ENCODE measurements at places on chromosomes 3 and 15.

GRCh38 chr3:136350132-136350531 is 100.0 kb downstream of the PCCB start:
- DNase-seq, result no peak

GRCh38 chr3:163347944-163348343 is 1730.4 kb downstream of the SI start:
- no peak for DNase-seq

- DNase-seq, result no peak
Observed at GRCh38 chr3:181687731-181688130, 24.0 kb upstream of the SOX2 start.

GRCh38 chr3:33037471-33037870 is 59.5 kb downstream of the GLB1 start:
- DNase-seq, result no peak

GRCh38 chr3:107212618-107213017 is 164.6 kb upstream of the CCDC54 start:
- DNase-seq, result no peak

GRCh38 chr3:139970526-139970925 is 35.5 kb downstream of the CLSTN2 start:
- DNase-seq, result no peak

GRCh38 chr3:56467801-56468183 is 475 bp downstream of the ERC2 start:
- DNase-seq, result no peak

GRCh38 chr3:194001-194400 is 2.6 kb upstream of the CHL1 start:
- DNase-seq, result no peak

DNA sequence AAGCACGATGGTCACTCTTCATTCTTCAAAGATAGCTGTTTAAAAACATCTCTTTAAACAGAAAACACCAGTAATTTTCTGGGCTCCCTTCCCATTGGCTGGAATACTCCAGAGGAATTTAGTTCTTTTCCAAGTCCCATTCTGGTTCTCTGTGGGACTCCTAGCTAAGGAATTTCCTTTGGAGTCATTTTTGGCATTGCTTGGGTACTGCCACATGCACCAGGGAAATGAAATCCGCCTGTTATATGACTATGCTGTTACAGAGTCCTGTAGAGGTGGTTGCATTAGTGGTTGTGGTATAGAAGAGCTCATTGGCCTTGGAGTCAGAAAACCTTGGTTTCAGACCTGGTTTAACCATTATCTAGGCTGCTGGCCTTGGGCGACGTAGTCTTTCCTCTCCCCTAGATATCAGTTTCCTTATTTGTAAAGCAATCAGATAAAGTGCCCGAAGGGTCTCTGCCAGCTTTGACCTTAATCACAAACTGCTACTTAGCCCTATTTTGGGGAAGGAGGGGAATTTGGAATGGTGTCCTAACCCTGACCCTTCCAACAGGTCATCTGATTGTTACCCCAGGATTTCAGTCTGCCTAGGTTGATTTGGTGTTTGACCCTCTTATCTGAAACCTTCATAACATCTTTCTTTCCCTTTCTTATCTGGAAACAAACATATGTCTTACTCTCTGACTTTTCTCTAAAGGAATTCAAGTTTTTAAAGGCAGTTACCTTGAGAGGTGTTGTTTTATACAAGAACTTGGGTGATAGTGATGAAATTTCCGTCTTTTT is 13.4 kb downstream of the RTP1 start:
- no peak for DNase-seq

DNA sequence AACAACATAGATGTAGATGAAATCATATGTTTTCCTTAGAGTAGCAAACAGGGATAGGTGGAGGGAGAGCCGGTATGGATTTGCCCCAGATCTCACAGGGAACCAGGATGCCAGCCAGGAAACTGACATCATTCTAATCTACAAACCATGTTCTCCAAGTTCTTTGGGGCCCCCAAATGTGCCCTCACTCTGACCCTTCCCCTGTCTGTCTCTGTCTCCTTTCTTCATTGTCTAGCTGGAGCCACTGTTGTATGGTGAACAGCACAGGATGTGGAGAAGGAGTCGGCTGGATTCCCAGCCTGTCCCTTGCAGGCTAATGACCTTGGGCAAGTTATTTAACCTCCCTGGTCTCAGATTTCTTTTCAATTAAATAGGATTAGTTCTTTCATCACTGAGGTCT is 962 bp downstream of the ATP13A5 start:
- no peak for DNase-seq

- DNase-seq, result no peak
Observed at GRCh38 chr3:188662795-188663194, 508.8 kb downstream of the LPP start.

GRCh38 chr3:53230041-53230621 is 25.7 kb downstream of the TKT start:
- DNase-seq, result no peak

DNA sequence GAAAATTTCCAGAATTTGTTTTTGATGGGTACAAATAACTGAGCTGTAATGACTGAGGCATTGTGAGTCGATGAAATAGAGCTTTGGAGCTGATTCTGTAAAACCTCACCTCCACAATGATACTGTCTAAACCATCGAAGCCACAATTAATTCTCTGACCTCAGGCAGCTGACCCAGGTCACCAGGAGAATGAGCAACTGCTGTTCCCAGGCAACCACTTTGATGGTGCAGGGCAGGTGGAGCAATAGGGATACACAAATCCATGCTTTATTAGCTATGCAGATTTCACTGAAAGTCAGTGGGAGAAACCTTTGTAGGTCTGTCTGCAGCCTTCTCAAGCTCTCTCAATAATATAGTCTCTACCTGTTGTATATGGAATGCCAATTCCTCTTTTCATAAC is 204.4 kb downstream of the RYR3 start:
- no peak for DNase-seq

- DNase-seq, result no peak
Observed at GRCh38 chr3:140206196-140207040, 271.4 kb downstream of the CLSTN2 start.
